ENCODE measurements at places on chromosomes 3 and 15.

GRCh38 chr3:159928666-159929065 is 60.0 kb upstream of the IL12A start:
- no peak for DNase-seq

DNA sequence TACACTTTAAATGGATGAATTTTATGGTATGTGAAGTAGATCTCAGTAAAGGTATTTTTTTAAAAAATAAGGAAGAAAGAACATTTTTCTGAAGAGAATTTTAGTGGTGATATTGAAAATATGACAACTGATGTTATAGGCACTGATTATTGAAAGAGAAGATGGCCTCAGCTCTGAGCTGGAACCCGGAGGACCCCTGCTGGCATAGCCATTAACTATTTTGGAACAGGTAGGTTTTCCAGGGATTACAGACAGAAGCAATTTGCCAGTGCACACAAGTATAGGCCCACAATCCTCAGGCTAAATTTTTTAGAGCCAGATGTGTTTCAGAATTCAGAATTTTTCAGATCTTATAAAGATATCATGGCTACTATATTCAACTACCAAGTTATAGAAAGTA is 315.9 kb upstream of the GPR149 start:
- DNase-seq: no peak

DNA sequence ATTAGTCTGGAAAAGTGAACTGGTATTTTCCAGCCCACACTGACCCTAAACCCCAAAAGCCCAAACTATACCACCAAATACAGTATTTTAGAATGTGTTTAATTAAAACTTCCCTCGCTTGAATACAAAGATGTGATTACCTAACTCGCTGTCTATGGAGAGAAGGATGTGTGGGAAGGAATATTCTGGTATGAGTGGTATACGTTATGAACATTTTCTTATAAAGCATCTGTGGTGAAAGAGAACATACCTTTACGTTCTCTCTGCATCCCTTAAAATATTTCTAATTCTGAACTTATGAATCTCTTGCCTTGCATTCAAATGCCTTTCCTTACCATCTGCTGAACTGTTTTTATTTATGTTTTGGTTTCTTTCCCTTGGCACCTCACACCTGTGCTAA is 201.4 kb downstream of the MBNL1 start:
- no peak for DNase-seq

- DNase-seq: no peak
These were observed 945.7 kb upstream of the CFAP20DC start for GRCh38 chr3:59995563-59995962.

DNA sequence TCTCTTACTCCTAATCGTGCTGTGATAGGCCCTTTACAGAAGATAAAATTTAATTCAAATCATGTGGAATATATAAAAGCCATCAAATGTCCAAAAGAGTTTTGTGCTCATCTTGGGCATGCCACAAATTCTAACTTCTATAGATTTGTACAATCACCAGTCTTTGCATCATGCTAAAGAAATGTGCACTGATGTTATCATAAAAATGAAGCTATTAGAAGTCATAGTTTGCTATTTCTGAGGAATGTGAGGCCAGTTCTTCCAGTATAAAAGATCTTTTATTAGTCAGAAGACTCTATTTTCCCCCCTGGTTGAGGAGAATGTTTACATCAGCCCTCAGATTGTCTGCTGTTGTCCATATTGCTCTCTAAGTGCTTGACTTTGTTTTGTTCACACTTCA is 2.1 kb upstream of the ANXA2 start:
- DNase-seq: no peak

DNA sequence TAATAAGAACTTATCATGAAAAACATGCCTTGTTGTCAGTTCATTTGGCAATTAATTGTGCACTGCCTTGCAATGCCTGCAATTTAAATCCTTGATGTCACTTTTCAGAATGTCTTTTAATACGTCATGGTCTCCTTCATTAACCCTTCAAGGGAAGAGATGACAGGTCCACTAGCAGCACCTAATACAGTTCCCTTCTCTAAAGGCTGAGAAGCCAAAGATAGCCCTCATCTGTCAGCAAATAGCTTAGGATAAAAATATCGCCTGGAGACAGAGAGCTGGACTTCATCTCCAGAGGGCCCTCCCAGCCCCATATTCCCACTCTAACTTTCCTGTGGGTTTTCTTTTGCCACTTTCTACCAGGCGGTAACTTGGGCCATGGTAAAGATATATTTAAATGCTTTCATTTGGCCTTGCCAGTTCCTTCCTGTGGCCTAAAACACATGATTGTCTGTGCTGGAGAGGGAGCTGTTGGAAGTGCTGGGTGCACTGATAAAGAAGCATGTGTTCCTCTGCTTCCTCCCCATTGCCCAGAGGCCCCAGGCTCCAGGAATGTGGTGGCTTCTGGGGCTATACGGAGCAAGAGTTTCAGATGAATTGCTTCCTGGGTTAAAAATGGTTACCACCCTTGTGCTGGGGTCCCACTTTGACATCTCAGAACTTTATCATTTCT is 76.3 kb upstream of the UMPS start:
- DNase-seq: no peak

- DNase-seq: no peak
These were observed 34.7 kb downstream of the KLHL25 start for GRCh38 chr15:85760049-85760448.

- no peak for DNase-seq
These were observed 7.4 kb upstream of the FGF7 start for GRCh38 chr15:49415638-49416037.

Data from pulmonary artery endothelial cell (primary cell).